ENCODE measurements at places on chromosomes 1 and 21.

- DNase-seq, result peak; percentile 11
These were observed 12.3 kb upstream of the LRRC8D start for GRCh38 chr1:89808441-89809117.

DNA sequence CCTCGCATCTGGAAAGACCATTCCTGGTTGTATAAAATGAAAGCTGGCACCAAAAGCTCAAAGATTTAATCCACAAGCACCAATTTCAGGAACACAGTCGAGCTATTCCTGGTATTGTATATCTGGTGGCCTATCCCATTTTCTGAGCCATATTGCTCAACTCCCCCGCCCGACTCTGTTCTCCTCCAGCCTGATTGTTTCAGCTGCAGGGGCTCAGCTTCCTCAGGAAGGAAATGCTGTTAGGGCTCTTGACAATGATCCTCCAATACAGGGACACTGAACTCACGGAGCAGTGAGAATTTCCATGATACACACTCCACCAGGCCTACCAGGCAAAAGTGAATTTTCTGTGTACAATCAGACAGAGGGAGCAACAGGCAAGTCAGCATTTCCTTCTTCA, 16.9 kb upstream of the TDRD10 start:
- no peak for DNase-seq

- no peak for DNase-seq
These were observed 3.8 kb downstream of the NCDN start for GRCh38 chr1:35561297-35561971.

DNA sequence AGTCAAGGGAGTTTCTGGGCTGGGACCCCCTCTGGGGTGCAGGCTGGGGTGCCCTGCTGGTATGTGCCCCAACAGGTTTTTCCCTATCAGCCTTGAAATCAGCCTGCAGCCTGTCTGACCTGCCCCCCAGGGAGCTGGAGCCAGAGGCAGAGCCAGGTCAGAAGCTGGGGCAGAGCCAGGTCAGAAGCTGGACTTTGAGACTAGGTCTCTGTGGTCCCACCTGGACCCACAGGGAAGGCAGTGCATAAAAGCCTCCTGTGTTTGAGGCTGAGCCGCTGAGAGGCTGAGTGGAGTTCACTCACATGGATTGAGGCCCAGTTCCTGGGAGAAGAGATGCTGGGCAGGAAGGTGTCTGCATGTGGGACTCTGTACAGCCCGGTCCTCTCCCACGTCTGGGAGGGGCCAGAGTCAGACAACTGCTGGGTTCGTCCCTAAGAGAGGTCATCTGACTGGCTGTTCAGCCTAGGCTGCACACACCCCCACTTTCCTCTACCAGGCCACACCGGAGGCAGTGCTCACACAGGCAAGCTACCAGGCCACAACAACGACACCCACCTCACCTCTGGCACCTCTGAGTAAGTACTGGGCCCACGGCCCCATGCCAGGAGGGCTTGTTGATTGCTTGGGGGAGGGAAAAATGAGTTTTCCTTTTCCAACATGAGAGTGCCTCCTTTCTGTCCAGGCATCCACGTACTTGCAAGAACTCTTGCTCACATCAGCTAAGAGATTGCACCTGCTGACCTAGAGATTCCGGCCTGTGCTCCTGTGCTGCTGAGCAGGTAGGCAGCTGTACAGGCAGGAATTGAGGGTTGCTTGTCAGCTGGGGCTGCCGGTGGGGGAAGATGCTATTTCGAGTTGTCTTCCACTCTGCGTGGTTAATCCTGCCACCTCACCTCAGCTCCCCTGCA, at the start of gene ANXA9:
TSS of gene ANXA9 (plus strand) at position 488 of the 908 bp plus-strand sequence. CDS start 814 bp downstream, outside the sequence.
- peak; percentile 43 for DNase-seq

DNA sequence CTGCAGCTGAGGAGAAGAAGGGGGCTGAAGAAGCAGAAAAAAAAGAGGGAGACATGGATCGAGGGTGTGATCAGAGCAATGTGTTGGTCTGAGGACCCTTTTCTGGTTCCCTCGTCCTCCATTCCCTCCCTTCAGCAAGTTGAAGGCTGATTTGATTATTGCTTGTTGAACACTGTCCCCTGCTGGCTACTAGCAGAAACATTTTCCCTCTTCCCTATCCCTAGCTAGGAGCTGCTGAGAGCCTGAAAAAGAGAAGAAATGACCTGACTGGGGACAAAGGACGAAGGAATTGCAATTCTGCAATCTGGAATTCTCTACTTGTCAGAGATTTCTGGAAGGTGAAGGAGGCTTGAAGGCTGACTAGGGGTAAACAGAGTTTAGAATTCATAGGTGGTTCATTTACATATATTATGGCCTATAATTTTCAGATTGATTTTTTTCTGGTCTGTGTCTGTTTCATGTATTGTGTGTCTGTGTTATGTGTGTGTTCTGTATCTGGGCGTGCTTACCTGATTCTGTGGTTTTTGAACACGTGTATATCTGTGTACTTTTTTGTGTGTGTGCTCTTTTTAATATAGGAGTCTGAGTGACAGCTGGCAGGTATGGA, 9.8 kb downstream of the NHLH1 start:
- DNase-seq, result peak; percentile 43

DNA sequence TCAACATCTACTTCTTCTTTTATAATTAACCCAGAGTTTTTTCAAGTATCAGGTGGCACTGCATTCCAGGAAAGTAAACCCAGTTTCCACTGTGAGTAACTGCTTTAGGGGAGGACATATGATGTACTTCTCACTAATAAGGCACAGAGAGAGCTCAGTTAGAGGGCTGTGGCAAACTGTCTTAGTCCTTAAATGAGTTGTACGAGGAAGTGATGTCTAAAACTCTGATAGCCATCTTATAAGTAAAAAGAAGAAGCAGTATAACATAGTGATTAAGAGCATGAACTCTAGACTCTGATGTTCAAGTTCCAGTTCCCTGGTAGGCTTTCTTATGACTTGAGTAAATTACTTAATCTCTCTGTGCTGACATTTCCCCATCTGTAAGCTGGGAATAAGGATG, 58.7 kb upstream of the PTGS2 start:
- DNase-seq, result no peak

- DNase-seq, result no peak
These were observed 28.4 kb downstream of the AK2 start for GRCh38 chr1:33008051-33008914.

- DNase-seq, result no peak
These were observed 45.3 kb downstream of the F3 start for GRCh38 chr1:94496076-94496755.

- DNase-seq, result no peak
These were observed 63.7 kb downstream of the SLC45A1 start for GRCh38 chr1:8381618-8382017.

DNA sequence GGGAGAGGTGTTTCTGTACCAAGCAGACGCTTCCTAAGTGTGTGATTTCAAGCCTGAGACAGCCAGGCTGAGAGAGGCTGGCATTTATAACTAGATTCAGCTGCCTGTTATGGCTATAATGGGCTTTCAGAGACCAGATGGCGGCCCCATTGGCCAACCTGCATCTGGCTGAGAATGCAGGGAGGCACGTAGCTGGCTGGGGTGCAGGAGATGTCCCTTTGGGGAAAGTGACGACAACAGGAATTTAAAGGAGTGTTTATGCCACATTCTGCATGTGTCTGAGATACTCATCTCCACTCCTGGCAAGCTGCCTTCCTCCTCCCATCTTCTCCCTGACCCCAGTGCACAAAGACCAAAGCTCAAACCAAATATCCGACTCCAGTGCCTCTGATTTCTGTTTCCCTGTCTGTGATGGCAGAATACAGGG, 21.3 kb upstream of the CCDC190 start:
- no peak for DNase-seq

DNA sequence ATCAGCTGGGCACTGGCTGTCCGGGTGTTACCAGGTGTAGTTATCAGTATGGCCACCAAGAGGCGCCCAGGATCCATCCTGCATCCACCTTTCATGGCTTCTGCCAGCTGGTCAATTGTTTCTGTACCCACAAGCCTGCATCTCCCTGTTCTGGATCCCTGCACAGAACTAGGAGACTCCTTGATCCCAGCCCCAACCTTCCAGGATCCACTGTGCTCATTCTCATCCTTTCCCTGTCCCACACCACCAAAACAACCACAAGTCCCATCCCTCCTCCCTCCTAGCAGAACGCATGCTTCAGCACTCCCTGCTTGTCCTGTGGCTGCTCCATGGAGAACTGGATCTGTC, 27.2 kb upstream of the FOXE3 start:
- peak; percentile 66 for DNase-seq

GRCh38 chr1:223835754-223836153, 10.0 kb downstream of the TP53BP2 start:
- no peak for DNase-seq

DNA sequence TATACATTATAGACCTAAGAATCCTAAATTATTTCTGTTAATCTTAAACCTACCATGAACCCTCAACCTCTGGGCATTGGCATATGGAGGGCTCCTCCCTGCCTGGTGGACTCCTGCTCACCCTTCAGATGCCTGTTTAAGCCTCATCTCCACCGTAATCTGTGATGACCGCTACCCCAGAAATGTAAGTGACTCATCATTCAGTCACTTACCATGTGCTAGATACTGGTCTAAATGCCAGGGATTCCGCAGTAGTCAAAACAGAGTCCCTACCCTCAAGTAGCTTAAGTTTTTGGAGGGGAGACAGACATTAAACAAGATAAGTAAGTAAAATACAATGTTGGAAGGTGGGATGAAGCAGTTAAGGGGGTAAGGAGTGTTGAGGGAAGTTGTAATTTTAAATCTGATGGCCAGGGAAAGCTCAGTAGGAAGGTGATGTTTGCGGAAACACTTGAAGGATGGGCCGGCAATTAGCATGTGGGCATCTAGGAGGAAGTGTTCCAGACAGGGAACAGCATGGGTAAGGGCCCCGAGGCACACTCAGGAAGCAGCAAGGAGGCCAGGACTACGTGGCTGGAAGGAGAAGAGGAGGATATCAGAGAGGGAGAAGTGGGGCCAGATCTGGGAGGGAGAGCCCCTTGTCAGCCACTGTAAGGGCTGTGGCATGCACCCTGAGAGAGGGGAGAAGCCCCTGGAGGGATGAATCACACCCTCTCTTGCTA, 141.7 kb upstream of the HOOK1 start:
- DNase-seq, result peak; percentile 5

GRCh38 chr1:233597489-233597901, 16.4 kb upstream of the KCNK1 start:
- no peak for DNase-seq

GRCh38 chr1:21610989-21611785, 58.0 kb downstream of the RAP1GAP start:
- no peak for DNase-seq

DNA sequence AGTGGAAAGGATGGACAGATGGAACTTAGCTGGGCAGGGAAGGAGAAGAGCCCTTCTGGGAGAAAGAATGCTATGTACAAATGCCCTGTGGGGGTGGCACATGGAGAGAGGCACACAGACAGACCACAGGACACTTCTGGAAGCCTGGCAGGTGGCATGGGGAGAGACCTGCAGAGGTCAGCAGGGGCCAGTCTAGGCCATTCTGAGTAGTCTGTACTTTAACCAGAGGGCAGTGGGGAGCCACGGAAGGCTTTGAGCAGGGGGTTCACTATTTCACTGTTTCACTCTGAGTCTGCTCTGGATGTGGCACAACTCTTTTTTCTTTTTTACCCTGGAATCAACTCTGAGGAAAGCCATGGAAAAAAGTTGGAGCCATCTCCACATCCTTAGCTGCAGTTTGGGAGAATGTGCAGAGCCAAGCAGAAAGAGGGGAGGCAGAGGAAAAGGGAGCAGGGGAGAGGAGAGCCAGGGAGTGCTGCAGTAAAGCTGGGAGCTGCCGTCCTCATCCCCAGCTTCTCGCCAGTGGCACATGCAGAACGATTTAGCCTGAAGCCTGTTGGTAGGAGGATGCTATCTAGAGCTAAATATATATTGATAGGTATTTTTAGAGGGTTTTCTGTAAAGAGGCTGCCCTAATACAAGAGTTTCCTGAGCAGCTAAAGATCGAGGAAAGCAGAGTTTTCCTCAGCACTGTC, 34.0 kb downstream of the CACNA1E start:
- DNase-seq, result no peak

- DNase-seq, result no peak
These were observed 17.2 kb downstream of the VCAM1 start for GRCh38 chr1:100736746-100737145.

DNA sequence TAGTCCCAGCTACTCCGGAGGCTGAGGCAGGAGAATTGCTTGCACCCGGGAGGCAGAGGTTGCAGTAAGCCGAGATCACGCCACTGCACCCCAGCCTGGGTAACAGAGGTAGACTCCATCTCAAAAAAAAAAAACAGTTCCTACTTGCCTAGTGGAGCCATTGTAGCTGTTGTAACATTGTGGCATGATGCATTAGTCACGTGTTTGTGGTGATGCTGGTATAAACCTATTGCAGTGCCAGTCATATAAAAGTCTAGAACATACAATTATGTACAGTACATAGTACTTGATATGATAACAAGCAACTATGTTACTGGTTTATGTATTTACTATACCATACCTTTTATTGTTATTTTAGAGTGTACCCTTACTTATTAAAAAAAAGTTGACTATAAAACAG, 16.2 kb downstream of the KYAT3 start:
- no peak for DNase-seq

DNA sequence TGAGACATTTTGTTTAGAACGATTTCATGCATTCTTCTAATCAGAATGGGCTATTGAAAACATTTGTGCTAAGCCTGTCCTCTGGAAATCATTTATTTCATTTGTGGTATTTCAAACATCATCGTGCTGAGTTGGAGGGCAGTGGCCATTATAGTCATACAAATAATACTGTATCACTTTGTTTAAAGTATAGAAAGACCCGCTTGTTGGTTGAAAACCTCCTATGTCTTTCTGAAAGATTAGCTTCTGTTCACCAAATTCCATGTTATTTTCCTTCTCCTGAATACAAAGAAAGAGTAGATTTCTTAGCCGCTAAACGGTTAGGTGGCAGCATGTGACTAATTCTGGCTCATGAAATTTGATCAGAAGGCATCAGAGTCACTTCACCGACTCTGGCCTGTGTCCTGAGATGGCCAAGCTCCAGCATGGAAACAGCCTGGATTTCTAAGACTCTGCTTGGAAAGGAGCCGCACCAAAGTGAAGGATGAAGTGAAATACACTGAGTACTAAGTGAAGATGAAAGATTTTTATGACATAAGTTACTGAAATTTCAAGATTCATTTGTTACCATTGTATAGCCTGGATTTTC, 355.1 kb downstream of the USP25 start:
- DNase-seq, result no peak

- no peak for DNase-seq
These were observed 35.9 kb downstream of the CNST start for GRCh38 chr1:246602194-246602593.

DNA sequence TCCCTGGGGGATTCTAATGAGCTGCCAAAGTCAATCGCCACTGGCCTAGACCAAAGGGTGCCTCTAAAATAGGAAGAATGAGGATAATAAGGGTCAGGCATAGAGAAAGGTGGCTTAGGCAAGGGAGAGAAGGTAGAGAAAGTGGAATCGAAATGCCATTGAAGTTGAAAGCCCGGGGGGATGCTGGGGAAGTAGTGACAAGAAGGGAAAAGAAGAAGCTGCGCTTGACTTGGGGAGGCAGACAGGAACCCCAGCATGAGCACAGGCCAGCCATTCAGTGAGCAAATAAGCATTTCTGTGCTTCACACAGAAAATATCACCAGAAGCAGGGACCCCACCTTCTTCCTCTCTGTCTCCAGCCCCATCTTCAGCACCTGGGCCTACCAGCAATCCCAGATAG, 1.5 kb downstream of the CD2 start:
- DNase-seq, result no peak
